ENCODE measurements at places on chromosomes 7 and 10. TPM values are rescaled to one million over a fixed set of nuclear protein-coding genes. Genes with fewer than 3 reads are reported as not detected.
A peak's percentile ranks its signal among the peaks of the same experiment; 100 is the strongest.

GRCh38 chr10:69091143-69091651 lies 3.3 kb downstream of the SRGN start:
- DNase-seq, result no peak

DNA sequence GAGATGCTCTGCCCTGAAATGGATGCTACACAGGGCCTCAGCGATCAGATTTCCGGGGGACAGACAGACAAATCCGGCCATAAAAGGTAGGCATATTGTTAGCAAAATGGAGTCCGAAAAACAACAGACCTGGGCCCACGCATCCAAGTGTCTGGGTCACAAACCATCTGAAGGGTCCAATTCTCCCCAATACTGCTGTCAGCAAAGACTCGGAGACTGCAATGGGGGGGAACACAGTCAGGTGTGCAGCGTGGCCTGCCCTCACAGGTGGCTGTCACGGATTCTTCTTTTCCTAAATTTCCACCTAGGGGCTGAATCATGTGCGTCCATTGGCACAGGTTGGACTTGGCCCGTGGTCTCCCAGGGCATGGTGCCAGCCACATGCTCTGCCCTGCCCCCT lies 12.9 kb downstream of the PKD1L1 start:
- DNase-seq, result no peak

- DNase-seq, result peak; percentile 35
Observed at GRCh38 chr7:47937065-47937687, 11.1 kb downstream of the PKD1L1 start.

GRCh38 chr10:3528823-3529403 lies 256.1 kb downstream of the KLF6 start:
- DNase-seq, result no peak

DNA sequence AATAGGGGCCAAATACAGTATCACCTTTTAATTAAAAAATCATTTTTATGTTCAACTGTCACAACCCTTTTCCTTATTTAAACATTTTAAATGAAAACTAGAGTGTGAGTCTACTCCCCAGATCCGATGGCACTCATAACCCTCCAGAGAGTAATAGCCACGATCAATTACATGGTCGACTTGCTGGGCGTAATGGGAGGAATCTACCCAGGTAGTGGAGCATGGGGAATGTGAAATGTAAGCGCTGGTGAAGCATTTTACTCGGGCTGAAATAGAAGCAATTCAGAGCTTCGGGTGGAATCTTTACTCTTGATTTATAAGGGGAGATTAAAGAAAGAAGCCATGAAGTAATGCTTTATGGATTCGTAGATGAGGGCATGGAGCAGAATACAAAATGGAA lies 321.9 kb downstream of the ACTR3B start:
- DNase-seq, result no peak

FAM13C gene
- total RNA-seq, result 11.3 TPM

GSDME gene
- total RNA-seq, result 10.2 TPM

CALML5 gene
- total RNA-seq, result not detected

DRGX gene
- total RNA-seq, result not detected

PYROXD2 gene
- 11.5 TPM for total RNA-seq

Measured in thyroid gland (tissue), 4 donors.